Retinal pigment epithelial cell (primary cell): ENCODE measurements at places on chromosomes 13 and 19.

DNA sequence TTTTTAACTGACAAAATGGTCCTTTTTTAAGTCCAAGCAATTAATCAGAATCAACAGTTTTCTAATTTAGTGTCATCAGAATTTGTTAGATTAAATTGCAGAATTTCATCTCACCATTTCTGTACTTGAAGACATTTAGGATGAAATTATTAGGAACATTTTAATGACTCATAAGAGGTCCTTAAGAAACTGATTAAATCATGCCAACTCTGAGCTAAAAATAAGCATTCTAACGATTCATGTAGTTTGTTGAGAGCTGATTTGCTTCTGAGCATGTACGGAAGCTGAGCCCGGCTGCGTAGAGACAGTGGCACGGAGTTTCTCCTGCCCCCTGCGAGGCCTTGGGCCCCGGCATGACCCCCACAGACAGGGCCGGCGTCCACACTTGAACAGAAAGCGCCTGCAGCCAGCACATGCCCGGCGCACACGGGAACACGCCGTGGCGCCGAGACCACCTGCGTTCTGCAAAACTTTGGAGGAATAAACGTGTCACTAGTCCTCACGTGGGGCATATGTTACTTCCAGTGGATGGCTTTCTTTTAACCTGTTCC, 89.7 kb upstream of the MCF2L start:
- DNase-seq: no peak

- no peak for DNase-seq
Measured at GRCh38 chr13:73366241-73366640, 307.4 kb downstream of the KLF5 start.

GRCh38 chr13:49995625-49996101, 1.2 kb upstream of the TRIM13 start:
- DNase-seq: no peak

- DNase-seq: no peak
Measured at GRCh38 chr13:28338006-28338574, 156.8 kb downstream of the FLT1 start.

DNA sequence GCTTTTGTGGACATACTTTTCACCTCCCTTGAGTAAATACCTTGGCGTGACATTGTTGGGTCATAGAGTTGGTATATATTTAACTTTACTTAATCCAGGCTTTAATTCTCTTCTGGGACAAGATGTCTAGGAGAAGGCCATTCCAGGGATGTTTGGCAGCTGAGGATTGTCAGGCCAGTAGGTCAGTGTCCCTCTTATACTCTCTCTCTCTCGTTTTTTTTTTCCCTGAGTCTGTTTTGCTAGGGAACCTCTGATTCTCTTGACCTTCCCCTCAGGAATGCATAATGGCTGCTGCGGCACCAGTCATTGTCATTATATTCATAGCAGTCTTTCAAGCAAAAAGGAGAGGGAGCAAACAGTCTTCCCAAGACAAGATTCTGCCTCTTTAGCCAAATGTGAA, 48.8 kb downstream of the BICRA start:
- DNase-seq: no peak
